ENCODE measurements at places on chromosomes 7 and 10.

GRCh38 chr10:109457302-109457638 lies 466.0 kb downstream of the XPNPEP1 start:
- no peak for DNase-seq

- DNase-seq, result no peak
Observed at GRCh38 chr7:70466725-70467364, 665.1 kb upstream of the GALNT17 start.

DNA sequence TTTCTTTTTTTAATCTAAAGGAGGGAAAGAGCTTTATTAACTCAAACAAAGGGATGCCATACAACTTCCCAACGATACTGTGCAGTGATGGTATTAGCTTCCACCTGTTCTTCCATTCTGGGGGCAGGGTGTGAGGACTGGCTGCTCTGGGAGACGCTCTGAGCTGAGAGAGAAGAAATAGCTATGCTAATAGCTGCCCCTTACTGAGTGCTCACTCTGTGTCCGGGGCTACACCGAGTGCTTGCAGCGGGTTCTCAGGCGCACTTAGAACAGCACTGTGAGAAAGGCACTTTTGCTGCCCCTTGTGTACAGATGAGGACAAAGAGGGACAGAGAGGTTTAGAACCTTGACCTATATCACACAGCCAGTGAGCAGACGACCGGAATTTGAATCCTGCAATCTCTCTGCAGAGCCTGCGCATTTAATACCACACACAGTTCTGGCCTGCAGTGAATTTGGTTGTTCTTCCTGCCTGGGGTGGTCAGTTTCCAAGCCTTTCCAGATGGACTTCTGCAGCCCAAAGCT lies 142.2 kb downstream of the PLPP4 start:
- no peak for DNase-seq

GRCh38 chr10:114304571-114305421 lies 65.7 kb downstream of the VWA2 start:
- peak; percentile 12 for DNase-seq

DNA sequence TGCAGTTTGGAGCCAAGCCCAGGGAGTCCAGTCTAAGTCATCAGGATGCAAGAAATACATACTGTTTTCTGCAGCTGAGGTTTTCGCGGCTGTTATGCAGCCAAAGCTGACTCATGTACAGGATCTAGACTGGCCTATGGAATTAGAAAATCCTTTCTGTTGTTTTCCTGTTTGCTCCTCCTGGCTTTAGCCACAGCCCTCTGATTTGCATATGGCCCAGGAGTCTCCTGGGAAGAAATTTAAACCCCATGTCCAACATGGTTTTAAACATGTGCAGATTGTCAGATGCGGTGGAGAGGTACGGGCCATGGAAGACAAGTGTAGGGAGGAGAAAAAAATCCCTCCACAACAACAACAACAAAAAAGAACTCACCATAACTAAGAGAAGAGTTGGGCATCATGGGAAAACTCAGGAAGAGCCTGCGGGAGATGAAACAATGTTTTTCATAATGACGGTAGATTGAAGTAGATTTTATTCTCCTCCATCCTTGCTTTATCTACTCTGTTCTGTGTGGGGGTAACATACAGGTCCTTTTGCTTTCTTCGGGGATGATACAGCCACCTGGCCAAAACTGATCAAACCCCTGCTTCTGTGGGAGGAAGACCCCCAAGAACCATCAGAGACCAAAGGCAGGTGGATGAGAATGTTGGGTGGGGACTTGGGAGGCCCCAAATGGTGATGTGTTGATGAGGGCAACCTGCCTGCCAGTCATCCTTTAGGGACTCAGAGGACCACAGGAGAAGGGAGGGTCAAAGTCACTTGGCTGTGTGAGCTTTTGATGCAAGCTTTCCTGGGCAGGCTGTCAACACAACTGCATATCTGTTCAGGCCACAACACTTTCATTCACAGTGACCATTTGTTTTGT lies 29.8 kb upstream of the GNA12 start:
- no peak for DNase-seq

GRCh38 chr10:64546073-64546472 lies 1024.9 kb downstream of the REEP3 start:
- DNase-seq, result no peak

GRCh38 chr7:14821757-14822480 lies 80.6 kb downstream of the DGKB start:
- no peak for DNase-seq

- no peak for DNase-seq
Observed at GRCh38 chr7:49790209-49790608, 16.8 kb downstream of the VWC2 start.

DNA sequence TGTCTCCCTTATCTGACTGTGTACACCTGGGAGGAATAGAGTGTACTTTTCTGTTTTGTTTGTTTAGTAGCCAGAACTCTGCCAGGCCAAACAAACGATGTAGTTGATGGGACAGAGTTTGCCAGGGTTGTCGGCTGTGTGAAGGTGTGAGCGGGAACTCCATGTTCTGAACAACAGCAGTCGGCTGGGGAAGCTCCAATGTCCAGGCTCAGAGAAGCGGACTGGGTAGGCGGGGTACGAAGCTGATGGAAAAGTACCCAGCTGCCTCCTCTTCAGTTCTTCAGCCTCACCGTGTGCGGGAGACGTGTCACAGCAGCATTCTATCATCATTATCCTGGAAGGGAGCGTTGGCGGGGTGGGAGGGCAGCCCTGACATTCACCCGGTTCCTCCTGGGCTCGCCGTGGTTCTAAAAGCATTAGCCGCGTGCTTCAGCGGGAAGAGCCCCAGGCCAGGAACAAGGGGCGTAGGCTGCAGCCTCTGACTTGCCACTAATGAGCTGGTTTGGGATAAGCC lies 52.9 kb downstream of the PFKFB3 start:
- no peak for DNase-seq

DNA sequence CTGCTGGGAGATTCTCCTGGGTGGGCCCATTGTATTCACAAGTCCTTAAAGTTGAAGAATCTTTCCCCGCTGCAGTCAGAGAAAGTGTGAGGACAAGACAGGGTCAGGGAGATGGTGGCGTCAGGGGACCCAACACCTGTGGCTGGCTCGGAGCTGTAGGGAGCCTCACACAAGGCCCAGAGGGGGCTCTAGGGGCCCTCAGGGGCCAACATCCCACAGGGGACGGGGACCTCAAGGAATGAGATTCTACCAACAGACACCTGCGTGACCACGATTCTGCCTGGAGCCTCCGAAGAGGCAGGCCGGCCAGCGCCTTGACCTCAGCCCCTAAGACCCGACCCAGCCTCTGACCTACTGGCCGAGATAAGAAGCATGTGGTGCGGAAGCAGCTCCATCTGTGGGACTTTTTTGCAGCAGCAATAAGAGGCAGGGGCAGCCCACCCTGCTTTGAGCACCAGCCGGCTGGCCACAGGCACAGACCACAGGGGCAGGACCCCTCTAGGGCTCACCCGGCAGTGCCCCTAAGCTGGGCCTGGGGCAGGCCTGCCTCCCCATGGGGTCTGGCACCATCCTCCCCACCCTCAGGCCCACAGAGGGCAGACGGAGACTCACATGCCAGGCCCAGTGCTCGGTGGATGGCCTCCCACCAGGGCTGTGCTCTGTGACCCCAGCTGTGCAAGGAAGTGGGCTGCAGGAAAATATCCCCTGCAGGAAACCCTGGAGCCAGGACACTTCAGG lies 13.2 kb downstream of the RASGEF1A start:
- DNase-seq, result peak; percentile 0

DNA sequence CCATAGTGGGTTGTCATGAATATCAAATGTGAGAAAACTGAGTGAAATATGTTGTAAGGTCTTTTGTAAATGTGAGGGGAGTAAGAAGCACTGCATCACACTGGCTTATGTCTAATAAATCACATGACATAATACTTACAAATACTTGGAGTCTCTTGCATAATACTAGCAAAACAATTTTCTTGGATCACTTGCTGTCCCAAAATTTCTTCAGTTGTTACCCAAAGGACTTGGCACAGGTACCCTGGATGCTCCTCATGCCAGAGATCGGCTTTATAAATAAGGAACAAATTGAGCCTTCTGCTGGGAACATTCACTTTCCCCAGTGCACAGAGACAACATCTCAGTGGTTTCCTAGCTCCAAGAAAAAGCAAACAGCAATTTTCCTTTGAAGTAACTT lies 5.0 kb upstream of the LRIT2 start:
- DNase-seq, result no peak

GRCh38 chr7:101100858-101101847 lies 15.9 kb downstream of the TRIM56 start:
- DNase-seq, result no peak

DNA sequence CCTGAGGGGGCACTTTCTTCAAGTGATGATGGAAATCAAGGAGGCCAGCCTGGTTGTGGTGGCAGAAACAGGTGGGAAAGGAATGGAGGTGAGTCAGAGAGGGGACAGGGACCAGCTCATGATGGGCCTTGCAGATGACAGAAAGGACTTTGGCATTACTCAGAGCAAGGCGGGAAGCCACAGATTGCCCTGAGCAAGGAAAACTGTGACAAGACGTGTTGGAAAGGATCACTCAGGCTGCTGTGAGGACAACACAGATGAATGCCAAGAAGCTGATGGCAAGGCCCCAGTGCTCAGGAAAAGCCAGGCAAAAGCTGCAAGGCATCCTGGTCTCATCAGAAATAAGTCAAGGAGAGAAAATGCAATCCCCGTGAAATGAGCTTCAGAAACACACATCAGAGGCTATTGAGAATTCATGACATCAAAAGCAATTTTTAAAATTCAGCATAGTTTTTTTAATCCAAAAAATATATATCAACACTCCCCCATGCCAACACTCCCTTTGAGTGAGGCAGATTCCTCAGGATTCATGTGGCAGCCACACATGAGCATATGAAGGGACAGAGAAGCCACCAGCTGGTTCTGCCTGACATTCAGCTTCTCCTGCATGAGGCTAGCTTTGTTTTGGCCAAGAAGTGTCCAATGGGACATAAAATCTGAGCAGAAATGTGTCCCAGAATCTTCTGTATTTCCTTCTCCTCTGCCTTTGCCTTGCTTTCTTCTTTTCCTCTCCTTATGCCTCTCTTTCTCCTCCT lies 244.5 kb upstream of the MYO3A start:
- DNase-seq, result no peak

- DNase-seq, result no peak
Observed at GRCh38 chr7:47852330-47853245, 95.7 kb downstream of the PKD1L1 start.

- no peak for DNase-seq
Observed at GRCh38 chr10:24762161-24762924, 38.7 kb upstream of the ARHGAP21 start.

GRCh38 chr7:111588065-111588433 lies 25.8 kb upstream of the IMMP2L start:
- DNase-seq, result no peak

DNA sequence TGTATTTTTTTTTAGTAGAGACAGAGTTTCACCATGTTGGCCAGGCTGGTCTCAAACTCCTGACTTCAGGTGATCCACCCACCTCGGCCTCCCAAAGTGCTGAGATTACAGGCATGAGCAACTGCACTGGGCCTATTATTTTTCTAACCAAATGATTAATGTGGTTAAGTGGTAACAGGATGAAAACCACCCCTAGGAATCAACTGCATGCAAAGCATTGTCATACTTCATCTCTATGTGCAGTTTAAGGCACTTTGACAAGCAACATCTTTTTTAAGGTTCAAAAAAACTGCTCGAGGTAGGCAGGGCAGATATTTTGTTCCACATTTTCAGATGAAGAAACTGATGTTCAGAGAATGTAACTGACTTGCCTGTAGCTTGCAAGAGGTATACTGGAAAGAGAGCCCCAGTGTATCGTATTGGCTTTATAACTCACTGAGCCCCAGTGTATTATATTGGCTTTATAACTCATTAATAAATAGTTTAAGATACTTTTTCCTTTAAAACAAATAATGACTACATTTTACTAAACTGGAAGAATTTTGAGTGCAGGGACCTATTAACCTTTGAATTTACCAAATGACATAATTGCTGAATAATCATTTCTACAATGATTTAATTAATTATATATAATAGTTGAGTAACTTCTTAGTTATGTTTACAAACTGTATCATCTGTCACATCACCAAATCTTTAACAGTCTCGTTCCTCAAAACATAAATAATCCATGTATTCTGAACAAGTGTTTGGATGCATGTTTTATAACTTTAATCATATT lies 38.1 kb downstream of the RTKN2 start:
- DNase-seq, result no peak

DNA sequence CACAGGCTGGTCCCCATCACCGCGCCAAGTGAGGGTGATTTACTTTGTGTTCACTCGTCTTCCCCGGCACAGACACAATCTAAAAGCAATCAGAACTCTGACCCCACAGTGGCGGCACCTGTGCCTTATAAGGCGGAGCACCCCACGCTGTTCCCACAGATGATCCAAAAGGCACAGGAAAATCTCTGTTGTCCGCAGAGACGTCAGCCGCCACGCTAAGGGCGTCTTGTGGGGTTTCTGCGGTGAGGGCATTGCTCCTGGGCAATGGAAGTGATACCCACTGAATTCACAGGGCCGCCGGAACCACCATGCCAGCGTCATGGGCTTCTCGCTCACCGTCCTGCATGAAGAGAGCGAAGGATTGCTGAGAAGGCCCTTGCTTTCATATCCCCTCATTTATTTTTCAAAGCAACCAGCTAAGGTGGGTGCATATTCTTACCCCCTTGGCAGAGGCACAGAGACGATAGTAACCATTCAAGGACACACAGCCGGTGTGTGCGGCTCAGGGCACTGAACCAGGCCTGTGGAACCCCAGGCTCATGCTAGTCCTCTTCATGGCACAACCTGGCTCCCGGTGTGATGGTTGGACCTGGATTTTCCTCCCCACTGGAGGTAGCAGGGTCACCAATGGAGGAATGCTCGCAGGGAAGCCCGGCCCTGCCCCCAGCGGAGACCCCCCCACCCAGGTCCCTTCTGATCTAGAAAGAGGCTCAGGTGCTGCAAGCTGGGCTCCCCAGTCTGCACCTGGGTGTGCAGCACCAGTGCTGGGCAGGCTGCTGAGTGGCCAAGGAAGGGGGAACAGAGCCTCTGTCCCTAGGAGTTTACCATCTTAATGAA lies 279.0 kb downstream of the TCERG1L start:
- no peak for DNase-seq

- DNase-seq, result no peak
Observed at GRCh38 chr10:127406018-127406550, 143.0 kb upstream of the NPS start.

DNA sequence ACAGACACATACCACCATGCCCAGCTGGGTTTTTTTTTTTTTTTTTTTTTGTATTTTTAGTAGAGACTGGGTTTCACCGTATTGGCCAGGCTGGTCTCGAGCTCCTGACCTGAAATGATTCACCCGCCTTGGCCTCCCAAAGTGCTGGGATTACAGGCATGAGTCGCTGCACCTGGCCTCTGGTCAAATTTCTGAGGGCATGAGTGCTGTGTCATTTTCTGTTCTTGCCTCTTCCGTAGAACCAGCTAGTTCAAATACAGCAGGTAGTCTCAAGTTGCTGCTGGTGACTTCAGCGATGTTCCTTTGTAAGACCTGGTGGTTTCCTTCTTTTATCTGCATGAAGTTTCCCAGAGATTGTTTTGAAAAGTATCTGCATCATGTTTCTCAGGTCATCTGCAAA lies 134.8 kb upstream of the SHH start:
- DNase-seq, result no peak
